Stomach (tissue), 19 donors: ENCODE measurements at places on chromosomes 2 and 18. TPM values are rescaled to one million over a fixed set of nuclear protein-coding genes. Genes with fewer than 3 reads are reported as not detected.

CPS1 gene
- 1.8 TPM for total RNA-seq

COPS9 gene
- 80.9 TPM for total RNA-seq

FARSB gene
- 5.8 TPM for total RNA-seq

LBH gene
- total RNA-seq = 23.3 TPM

AOX1 gene
- 303 TPM for total RNA-seq

DSEL gene
- 5.8 TPM for total RNA-seq

PRSS56 gene
- not detected for total RNA-seq

DLX2 gene
- total RNA-seq = not detected

POMC gene
- total RNA-seq = not detected

MSGN1 gene
- not detected for total RNA-seq

COL4A4 gene
- total RNA-seq = not detected

TTL gene
- total RNA-seq = 5.3 TPM

KHK gene
- total RNA-seq = 3.3 TPM

TCF23 gene
- not detected for total RNA-seq

TLX2 gene
- not detected for total RNA-seq

SLC4A5 gene
- total RNA-seq = not detected

TMEM178A gene
- 4.5 TPM for total RNA-seq

TYMS gene
- total RNA-seq = 6.7 TPM

MAL gene
- total RNA-seq = 15.8 TPM

DUSP2 gene
- 9.4 TPM for total RNA-seq

DSG1 gene
- not detected for total RNA-seq

ADAM23 gene
- 2.3 TPM for total RNA-seq

TPO gene
- total RNA-seq = 92.4 TPM

CRYBA2 gene
- not detected for total RNA-seq

LAMA1 gene
- not detected for total RNA-seq

OLA1 gene
- total RNA-seq = 149 TPM

DSC2 gene
- 47.0 TPM for total RNA-seq

THAP4 gene
- 172 TPM for total RNA-seq

COLEC12 gene
- 15.8 TPM for total RNA-seq

DNAJC10 gene
- 7.6 TPM for total RNA-seq

RUFY4 gene
- not detected for total RNA-seq

ZNF804A gene
- total RNA-seq = not detected

ZAP70 gene
- total RNA-seq = 66.3 TPM

PARD3B gene
- 14.3 TPM for total RNA-seq

IL1B gene
- 1.2 TPM for total RNA-seq

NT5DC4 gene
- not detected for total RNA-seq

SEPTIN10 gene
- total RNA-seq = 54.9 TPM

C2orf80 gene
- total RNA-seq = not detected

FAM124B gene
- total RNA-seq = 0.72 TPM
